WTC11 (cell line): ENCODE measurements at places on chromosomes 7 and 10.

GRCh38 chr10:62903828-62904227 is 87.7 kb upstream of the EGR2 start:
- no peak overlapping the region for H3K27ac ChIP-seq
- H3K4me3 ChIP-seq = no peak overlapping the region
- no peaks in the 10 kb centered on the region for H3K36me3 ChIP-seq
- no peak for DNase-seq

DNA sequence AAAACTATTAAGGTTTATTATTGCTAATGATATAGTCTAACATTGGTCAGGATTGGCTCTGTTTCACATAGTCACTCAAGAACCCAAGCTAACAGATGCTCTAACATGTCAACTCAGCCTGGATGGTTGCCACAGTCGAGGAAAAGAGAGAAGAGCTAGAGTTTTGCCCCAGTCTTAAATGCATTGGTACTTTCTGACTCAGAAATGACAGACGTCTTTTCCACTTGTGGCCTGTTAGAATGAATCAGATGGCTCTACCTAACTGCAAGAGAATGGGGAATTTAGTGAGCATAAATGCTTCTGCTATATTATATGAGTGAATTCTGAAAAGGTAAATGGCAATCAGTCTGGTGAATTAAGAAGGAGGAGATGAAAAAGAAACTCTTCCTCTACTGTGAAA is 13.9 kb downstream of the HECTD2 start:
- peaks cover 5% of the 10 kb centered on the region; the same call in 1 of the 2 replicates for H3K36me3 ChIP-seq
- no peaks in the 10 kb centered on the region for H3K27me3 ChIP-seq
- no peak overlapping the region for H3K4me3 ChIP-seq
- no peaks in the 10 kb centered on the region; the same call in 1 of the 2 replicates for H3K4me1 ChIP-seq
- H3K27ac ChIP-seq = no peak overlapping the region
- no peak for DNase-seq

- H3K4me1 ChIP-seq = peaks cover 29% of the 10 kb centered on the region
- 0 out of 2 replicates have a peak overlapping the region, but pooled peaks have one; percentile 42 for H3K27ac ChIP-seq
- H3K4me3 ChIP-seq = no peak overlapping the region
- no peaks in the 10 kb centered on the region for H3K27me3 ChIP-seq
- no peak for DNase-seq
- H3K36me3 ChIP-seq = no peaks in the 10 kb centered on the region
These were observed 13.9 kb downstream of the LMTK2 start for GRCh38 chr7:98120559-98120958.

DNA sequence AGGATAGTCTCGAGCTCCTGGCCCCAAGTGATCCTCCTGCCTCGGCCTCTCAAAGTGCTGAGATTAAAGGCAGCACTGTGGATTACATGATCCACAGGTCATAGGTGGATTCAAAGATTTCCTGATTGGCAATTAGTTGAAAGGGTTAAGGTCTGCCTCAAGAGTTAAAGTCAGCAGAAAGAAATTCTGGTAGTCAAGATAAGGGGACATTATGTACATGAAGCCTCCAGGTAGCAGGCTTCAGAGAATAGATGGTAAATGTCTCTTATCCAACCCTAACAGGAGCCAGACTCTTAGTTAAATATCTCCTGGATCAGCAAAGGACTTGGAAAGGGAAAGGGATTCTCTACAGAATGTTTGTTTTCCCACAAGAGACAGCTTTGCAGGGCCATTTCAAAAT is 93.7 kb downstream of the SKIDA1 start:
- no peaks in the 10 kb centered on the region for H3K4me1 ChIP-seq
- no peak for DNase-seq
- H3K27ac ChIP-seq = no peak overlapping the region
- no peak overlapping the region for H3K4me3 ChIP-seq

DNA sequence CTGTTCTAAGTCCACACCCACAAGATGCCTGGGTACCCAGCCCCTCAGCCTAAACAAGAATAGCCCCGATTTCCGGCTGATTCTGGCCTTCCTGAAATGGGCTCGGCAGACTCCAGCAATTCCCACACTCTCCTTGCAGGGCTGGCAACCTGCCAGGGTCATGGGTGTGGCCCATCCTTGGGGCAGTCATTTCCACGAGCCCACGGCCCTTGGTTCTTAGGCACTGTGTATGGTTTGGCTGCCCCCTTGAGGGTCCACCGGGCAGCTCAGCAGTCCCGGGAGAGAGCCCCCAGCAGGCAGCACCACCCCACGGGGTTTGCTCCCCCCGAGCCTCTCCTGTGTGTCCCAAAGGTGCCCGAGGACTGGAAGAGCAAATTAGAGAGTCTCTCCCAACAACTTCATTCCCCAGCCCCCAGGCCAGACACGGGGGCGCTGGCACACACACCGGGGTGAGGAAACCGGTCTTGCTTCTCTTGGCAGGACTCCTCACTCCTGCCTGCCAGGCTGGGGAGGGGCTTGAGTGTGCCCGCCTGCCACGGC is 142.2 kb downstream of the EMX2 start:
- no peak overlapping the region for H3K4me3 ChIP-seq
- peak; percentile 29 for DNase-seq
- H3K4me1 ChIP-seq = 0 out of 2 replicates have a peak, but pooled peaks cover under 1% of the 10 kb centered on the region
- no peak overlapping the region for H3K27ac ChIP-seq

- no peaks in the 10 kb centered on the region for H3K4me1 ChIP-seq
- no peaks in the 10 kb centered on the region for H3K27me3 ChIP-seq
- H3K36me3 ChIP-seq = no peaks in the 10 kb centered on the region
- H3K27ac ChIP-seq = no peak overlapping the region
These were observed 101.4 kb downstream of the SEMA3E start for GRCh38 chr7:83547526-83547925.

DNA sequence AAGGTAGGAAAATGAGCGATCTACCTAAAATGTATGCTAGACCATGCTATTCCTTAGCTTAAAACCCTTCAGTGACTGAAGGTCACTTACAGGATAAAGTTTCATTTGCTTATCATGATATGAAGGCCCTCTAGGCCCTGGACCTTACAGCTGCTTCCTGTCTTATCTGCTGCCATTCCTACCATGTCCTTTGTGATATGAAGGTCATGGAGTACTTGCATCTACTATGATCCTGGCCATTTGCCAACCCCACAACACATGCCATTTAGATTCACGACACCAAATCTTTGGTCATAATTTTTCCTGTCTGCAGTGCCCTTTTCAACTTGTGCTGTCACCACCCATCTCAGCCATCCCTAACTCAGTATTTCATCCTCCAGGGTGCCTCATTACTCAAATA is 181.8 kb upstream of the MDFIC start:
- no peaks in the 10 kb centered on the region for H3K36me3 ChIP-seq
- no peaks in the 10 kb centered on the region for H3K27me3 ChIP-seq
- H3K4me3 ChIP-seq = no peak overlapping the region
- H3K27ac ChIP-seq = no peak overlapping the region
- DNase-seq = no peak

DNA sequence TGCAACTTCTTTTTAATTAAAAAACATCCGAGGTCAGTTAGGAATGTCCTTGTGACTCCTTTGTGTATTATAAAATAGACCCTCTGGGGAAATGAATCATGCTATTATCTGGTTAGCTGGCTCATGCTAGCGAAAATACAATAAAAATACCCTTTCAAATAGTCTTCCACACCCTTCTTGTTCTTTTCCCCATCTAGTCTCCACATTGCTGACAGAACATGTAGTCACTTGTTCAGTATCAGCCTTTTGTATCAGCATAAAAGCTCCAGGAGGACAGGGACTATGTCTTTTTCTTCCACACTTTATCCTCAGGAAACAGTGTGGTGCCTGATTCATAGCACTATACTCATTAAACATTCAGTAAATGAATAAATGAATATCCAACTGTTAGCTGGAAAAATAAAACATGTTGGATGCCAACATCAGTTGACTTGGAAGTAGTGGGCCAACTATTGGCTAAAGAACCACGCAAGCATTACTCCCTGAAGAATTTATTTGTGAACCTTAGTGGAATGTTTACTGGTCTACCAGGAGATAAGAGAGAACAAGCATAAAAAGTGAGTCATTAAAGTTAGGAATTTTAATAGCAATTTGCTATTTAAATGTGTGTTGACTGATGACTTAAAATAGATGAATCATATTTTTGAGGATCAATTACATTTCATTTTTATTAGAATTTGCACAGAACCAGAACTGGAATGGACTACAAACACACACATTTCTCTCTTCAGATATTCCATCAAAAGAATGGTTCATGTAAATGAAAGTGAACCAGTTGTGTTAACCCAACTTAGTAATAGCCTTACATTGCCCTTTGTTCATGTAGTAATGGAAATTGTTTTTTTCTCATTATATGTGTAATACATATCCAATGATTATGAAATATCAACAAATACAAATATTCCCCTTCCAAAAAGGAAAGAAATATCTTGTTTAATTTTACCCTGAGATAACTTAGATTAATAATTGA is 129.6 kb downstream of the DKK1 start:
- DNase-seq = no peak
- H3K27ac ChIP-seq = no peak overlapping the region
- peaks cover 10% of the 10 kb centered on the region for H3K4me1 ChIP-seq

GRCh38 chr7:142319970-142320369 is 62.1 kb upstream of the PRSS58 start:
- H3K27ac ChIP-seq = no peak overlapping the region
- H3K4me3 ChIP-seq = no peak overlapping the region
- peaks cover 17% of the 10 kb centered on the region for H3K4me1 ChIP-seq
- no peaks in the 10 kb centered on the region for H3K36me3 ChIP-seq

DNA sequence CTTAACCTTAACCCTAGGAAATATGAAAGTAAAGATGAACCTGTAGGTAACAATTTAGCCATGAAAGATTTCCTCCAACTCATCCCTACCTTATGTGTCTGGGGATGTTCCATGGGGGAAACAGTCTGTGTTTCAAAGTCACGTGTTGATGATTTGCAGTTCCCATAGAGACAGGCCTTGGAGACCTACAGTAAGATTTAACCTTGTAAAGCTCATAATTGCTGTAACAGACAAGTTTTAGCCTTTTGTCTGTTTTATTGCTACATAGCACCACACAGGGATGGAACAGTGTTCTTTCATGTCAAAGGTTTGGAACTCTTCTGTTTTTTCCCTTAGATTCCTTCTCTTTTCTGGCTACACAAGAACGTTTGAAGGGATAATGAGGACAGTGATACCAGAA is 35.2 kb upstream of the ITGA8 start:
- DNase-seq = no peak
- no peaks in the 10 kb centered on the region for H3K36me3 ChIP-seq
- H3K27me3 ChIP-seq = peaks cover 3% of the 10 kb centered on the region; the same call in 1 of the 2 replicates
- H3K4me3 ChIP-seq = no peak overlapping the region

DNA sequence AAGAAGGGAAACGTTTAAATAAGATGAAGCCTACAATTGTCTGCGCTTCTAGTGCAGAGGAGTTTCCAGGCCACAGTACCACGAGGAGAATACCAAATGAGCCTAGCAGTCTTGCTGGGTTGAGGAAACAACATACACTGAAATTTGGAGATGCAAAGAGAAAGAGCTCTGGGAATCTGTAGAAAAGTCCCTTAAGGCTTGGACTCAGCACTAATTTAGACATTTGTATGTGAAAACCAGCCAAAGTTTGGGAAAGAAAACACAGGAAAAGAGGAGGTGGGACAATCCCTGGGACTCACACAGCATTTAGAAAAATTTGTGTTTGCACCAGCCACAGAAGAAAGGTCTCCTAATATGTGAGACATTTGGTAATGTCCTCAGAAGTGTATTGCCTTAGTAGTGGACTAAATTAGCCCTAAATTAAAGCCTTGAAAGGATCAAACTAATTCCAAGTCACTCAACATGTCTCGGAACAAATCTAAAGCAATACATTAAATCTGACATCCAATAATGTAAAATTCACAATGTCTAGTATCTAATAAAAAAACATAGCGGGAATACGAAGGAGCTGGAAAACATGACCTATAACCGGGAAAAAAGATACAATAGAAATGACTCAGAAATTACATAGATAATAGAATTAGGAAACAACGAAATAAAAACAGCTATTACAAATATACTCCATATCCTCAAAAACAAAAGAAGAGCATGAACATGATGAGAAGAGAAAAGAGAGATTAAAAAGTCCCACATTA is 187.1 kb upstream of the NAMPT start:
- H3K27ac ChIP-seq = no peak overlapping the region
- no peak for DNase-seq
- H3K27me3 ChIP-seq = no peaks in the 10 kb centered on the region
- no peaks in the 10 kb centered on the region for H3K36me3 ChIP-seq
- no peak overlapping the region for H3K4me3 ChIP-seq
- peaks cover 23% of the 10 kb centered on the region for H3K4me1 ChIP-seq

DNA sequence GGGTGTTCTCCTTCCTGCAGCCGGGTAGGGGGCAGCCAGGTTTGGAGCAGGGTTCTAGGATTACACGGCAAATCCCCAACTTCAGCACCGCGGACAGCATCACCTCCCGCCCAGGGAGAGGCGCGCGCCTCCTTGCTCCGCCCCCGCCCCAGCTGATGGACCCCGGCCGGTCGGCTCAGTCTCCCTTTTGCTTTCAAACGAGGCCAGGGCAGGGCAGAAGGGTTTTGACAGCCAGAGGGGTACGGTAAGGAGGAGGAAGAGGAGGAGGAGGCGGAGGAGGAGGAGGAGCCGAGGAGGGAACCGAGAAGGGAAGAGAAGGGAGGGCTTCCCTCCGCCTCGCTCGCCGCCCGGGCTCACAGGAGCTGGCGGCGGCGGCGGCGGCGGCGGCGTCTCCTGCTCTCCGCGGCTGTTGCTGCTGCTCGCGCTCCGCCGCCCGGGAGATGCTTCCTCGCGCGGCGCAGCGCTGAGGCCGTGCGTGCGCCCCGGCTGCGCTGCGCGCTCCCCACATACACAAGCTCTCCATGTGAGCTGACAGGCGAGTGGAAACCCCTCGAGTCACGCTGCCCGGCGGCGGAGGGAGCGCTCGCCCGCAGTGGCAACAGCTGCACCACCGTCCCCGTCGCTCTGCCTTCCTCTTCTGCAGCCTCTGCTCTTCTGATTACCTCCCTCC is 615 bp upstream of the CNTNAP2 start:
- H3K27me3 ChIP-seq = peaks cover 32% of the 10 kb centered on the region
- DNase-seq = peak; percentile 97
- H3K4me1 ChIP-seq = peaks cover 18% of the 10 kb centered on the region
- H3K27ac ChIP-seq = no peak overlapping the region
- peak overlapping the region; percentile 90 for H3K4me3 ChIP-seq
- H3K36me3 ChIP-seq = no peaks in the 10 kb centered on the region

- no peaks in the 10 kb centered on the region for H3K36me3 ChIP-seq
- peaks cover 9% of the 10 kb centered on the region for H3K4me1 ChIP-seq
- no peak for DNase-seq
- no peak overlapping the region for H3K27ac ChIP-seq
- no peaks in the 10 kb centered on the region for H3K27me3 ChIP-seq
These were observed 7.9 kb downstream of the CPED1 start for GRCh38 chr7:120996333-120996987.

DNA sequence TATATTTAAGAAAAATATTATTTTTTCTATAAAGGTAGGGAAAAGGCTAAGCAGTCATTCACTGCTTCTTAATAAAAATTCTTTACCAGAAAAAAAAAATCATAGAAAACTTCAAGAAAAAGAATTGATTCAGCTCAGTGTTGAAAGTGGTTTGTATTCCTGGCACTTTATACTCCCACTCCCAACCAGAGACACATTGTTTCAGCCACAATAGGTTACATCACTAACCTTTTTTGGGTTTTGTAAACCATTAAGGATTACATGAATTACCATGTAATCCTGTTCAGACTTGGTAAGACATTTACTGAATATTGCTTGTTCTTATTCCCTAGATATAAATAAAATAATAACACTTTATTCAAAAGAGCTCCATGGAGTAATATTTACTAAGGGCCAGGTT is 46.6 kb downstream of the MINPP1 start:
- peaks cover 32% of the 10 kb centered on the region for H3K4me1 ChIP-seq
- H3K27me3 ChIP-seq = no peaks in the 10 kb centered on the region
- H3K36me3 ChIP-seq = peaks cover 20% of the 10 kb centered on the region
- no peak overlapping the region for H3K27ac ChIP-seq
- no peak overlapping the region for H3K4me3 ChIP-seq

GRCh38 chr10:71647526-71648253 is 71.9 kb downstream of the C10orf105 start:
- peaks cover 38% of the 10 kb centered on the region for H3K4me1 ChIP-seq
- peaks cover 3% of the 10 kb centered on the region; the same call in 1 of the 2 replicates for H3K27me3 ChIP-seq
- H3K27ac ChIP-seq = no peak overlapping the region
- H3K36me3 ChIP-seq = no peaks in the 10 kb centered on the region
- DNase-seq = peak; percentile 69
- H3K4me3 ChIP-seq = no peak overlapping the region
